Breast epithelium (tissue), 4 donors: ENCODE measurements at places on chromosomes 5 and 9. TPM values are rescaled to one million over a fixed set of nuclear protein-coding genes. Genes with fewer than 3 reads are reported as not detected.

The IFNB1 gene
- not detected for total RNA-seq

The CCL27 gene
- total RNA-seq: not detected

The FOXD4L6 gene
- total RNA-seq: not detected

The SLC6A7 gene
- 0.16 TPM for total RNA-seq

The FAM169A gene
- total RNA-seq: 0.64 TPM

The RBM22 gene
- total RNA-seq: 44.9 TPM

The PCDHB13 gene
- 4.8 TPM for total RNA-seq

The GRM6 gene
- total RNA-seq: not detected

The C8G gene
- total RNA-seq: not detected

The UBQLN1 gene
- 114 TPM for total RNA-seq

The LTC4S gene
- total RNA-seq: 6.7 TPM

The MEGF9 gene
- 27.2 TPM for total RNA-seq

The SHB gene
- total RNA-seq: 3.8 TPM

The RAB3C gene
- 2.6 TPM for total RNA-seq

The TMC1 gene
- 0.16 TPM for total RNA-seq

The RBM27 gene
- 20.6 TPM for total RNA-seq

The C5orf52 gene
- not detected for total RNA-seq

The C5orf58 gene
- 0.15 TPM for total RNA-seq

The IFNA4 gene
- total RNA-seq: not detected
